T-helper 9 cell (primary cell): ENCODE measurements at places on chromosomes 3 and 15.

DNA sequence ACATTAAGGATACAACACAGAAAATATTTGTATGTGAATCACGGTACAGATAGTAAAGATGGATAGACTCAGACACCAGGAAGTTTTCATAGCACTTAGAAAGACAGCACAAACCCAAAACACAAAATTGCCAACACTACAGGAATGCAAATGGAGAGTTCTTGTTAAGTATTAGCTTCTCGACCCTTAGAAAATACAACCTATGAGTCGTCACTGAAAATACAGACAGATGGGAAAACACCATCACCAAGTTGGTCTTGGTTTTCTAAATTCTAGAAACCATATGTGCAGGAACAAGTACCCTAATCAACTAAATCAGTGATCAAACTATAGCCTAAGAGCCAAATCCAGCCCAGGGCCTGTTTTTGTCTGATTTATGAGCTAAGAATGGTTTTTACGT lies 50.7 kb downstream of the PEAK1 start:
- DNase-seq: no peak

DNA sequence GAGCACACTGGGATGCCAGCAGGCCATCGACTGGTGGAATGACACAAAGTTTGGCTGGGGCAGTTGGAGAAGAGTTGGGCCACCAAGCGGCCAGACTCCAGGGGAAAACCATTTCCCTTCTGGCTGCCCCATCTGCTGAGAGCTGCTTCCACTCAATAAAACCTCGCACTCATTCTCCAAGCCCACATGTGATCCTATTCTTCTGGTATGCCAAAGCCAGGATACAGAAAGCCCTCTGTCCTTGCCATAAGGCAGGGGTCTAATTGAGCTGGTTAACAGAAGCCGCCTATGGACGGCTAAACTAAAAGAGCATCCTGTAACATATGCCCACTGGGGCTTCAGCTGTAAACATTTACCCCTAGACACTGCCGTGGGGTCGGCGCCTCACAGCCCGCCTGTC lies 55.1 kb downstream of the NKIRAS1 start:
- no peak for DNase-seq

- DNase-seq: no peak
Observed at GRCh38 chr3:172096881-172097420, 57.6 kb downstream of the FNDC3B start.

DNA sequence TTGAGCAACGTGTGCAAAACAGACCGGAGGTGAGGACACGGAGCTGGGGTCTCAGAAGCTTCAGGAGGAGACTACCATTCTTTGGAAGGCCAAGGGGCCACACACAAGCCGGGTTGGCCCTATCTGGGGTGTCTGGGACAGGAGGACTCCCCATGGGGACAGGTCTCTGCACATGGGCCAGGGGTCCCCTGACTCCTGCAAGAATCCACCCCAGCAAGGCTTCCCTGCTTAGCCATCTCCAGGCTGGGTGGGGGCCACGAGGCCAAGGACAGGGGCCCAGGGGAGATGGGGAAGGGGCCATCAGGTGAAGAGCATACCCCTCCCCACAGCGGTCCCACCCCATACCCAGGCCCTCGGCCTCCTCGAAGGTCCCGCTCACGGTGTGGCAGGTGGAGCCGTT lies 38.5 kb downstream of the ADAMTS7 start:
- no peak for DNase-seq

GRCh38 chr15:83164771-83165404 lies 42.7 kb downstream of the HDGFL3 start:
- DNase-seq: no peak

DNA sequence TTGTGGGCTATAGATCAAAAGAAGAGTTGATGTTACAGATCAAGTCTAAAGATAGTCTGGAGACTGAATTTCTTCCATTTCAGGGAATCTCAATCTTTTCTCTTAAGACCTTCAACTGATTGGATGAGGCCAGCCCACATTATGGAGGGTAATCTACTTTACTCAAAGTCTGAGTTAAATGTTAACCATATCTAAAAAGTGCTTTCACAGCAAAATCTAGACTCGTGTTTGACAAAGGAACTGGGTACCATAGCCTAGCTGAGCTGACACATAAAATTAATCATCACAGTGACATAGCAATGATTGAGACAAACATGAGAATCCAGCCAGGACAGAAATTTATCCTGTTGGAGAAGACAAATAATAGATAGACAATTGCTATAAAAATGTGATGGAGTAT lies 407.9 kb upstream of the GRM7 start:
- DNase-seq: no peak

- DNase-seq: no peak
Observed at GRCh38 chr15:57640930-57641682, 49.4 kb downstream of the MYZAP start.

GRCh38 chr3:194539498-194539897 lies 52.7 kb upstream of the ATP13A3 start:
- DNase-seq: no peak

- DNase-seq: no peak
Observed at GRCh38 chr15:92510163-92510882, 116.6 kb downstream of the ST8SIA2 start.
